ENCODE measurements at places on chromosomes 16 and 17.

GRCh38 chr16:88374736-88375135 is 8.0 kb upstream of the ZNF469 start:
- DNase-seq = no peak

GRCh38 chr16:56758432-56758831 is 28.5 kb downstream of the NUP93 start:
- DNase-seq = no peak

- DNase-seq = no peak
Observed at GRCh38 chr16:82506692-82507670, 119.8 kb upstream of the CDH13 start.

DNA sequence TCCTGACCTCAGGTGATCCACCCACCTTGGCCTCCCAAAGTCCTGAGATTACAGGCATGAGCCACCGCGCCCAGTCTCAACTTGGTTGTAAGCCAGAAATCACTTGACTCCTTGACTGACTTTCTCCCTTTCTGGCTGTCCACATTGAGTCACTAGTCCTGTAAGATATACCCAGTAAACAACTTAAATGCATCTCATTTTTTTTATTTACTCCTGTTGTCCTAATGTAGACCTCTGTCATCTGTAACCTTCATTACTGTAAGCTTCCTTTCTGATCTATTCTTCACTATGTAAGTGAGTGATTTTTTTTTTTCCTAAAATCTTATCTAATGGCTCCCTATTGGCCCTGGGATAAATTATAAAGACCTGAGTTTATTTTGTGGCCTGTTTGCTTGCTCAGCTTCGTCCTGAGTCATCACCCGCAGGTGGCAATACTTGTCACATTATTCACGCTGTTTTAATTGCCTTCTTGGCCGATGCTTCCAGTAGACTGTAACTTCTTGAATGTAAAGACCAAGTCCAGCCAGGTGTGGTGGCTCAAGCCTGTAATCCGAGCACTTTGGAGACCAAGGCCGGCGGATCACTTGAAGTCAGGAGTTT is 41.0 kb downstream of the PAFAH1B1 start:
- DNase-seq = no peak

- no peak for DNase-seq
Observed at GRCh38 chr16:78791011-78791410, 691.6 kb downstream of the WWOX start.

- DNase-seq = no peak
Observed at GRCh38 chr17:4425398-4425797, 8.3 kb upstream of the SPNS3 start.

- DNase-seq = no peak
Observed at GRCh38 chr17:68801335-68802247, 153.6 kb downstream of the ABCA8 start.

- no peak for DNase-seq
Observed at GRCh38 chr16:6672507-6672906, 660.1 kb upstream of the RBFOX1 start.

GRCh38 chr17:59696682-59697277 is 10.4 kb downstream of the PTRH2 start:
- no peak for DNase-seq

DNA sequence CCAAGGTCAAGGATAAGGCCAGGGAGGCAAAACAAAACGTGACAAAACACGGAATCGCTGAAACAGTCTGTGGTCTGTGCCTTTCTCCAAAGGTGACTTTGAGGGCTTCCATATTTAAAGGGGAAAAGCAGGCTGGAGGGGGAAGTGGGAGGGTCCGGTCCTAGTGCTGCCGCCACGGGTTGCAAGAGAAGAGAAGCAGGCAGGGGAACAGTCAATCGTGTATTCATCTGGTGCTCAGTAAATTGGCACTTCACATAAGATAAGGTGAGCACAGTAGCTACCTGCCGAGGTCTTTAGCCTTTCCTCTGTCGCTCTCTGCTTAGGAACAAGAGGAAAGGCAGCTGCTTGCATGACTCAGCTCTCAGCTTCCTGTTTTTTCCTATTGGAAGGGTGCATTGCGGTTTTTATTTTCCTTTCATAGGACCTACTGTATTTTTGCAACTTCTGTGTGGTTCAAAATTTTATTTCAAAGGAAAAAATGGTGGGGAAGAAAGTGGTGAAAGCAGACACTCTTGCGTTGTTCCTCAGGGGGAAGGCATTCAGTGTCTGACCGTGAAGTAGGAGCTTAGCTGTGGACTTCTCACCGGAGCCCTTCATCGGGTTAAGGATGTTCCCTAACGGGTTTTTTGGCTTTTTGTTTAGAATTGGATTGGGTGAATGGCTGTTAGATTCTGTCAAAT is 7.1 kb upstream of the LGALS3BP start:
- DNase-seq = peak; percentile 27

- DNase-seq = peak; percentile 96
Observed at GRCh38 chr16:15888072-15888976, at the start of gene CEP20. Gene CEP20 (minus strand): TSS chr16:15888603. CDS start chr16:15888585, 18 bp downstream.

GRCh38 chr17:47978324-47978723 is 7.4 kb downstream of the CDK5RAP3 start:
- DNase-seq = no peak

DNA sequence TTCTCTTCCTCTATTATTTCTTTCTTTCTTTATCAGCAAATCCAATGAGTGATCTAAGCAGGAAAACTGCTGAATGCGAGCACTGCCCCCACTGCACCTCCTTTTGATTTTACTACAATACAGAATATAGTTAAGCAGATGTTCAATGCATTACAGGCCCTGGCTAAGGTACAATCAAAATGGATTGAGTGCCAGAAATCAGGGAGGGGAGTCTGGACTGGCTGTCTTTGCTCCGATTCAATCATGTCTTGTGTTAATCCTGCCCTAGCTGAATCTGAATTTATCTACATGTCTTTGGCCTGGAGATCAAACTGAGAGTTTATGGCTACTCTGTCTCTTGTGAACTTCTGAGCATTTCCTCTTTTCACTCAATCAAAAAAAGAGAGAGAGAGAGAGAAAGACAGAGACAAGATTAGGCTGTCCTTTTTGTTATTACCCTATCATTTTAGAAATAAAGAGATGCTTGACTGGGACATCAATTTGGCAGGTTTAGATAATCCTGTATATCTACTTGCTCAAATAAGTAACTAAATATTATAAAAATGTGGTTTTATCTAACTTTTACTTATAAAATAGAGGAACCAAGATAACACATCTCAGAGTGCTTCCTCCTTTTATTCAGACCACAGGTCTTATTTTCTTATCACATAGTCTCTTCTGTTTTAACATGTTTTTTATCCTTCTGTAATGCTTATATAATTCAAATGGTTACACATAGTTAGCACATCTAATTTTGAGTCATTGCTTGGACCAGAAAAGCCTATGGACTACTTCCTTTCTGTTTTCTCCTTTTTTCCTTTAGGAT is 656.2 kb downstream of the KCNJ2 start:
- no peak for DNase-seq

DNA sequence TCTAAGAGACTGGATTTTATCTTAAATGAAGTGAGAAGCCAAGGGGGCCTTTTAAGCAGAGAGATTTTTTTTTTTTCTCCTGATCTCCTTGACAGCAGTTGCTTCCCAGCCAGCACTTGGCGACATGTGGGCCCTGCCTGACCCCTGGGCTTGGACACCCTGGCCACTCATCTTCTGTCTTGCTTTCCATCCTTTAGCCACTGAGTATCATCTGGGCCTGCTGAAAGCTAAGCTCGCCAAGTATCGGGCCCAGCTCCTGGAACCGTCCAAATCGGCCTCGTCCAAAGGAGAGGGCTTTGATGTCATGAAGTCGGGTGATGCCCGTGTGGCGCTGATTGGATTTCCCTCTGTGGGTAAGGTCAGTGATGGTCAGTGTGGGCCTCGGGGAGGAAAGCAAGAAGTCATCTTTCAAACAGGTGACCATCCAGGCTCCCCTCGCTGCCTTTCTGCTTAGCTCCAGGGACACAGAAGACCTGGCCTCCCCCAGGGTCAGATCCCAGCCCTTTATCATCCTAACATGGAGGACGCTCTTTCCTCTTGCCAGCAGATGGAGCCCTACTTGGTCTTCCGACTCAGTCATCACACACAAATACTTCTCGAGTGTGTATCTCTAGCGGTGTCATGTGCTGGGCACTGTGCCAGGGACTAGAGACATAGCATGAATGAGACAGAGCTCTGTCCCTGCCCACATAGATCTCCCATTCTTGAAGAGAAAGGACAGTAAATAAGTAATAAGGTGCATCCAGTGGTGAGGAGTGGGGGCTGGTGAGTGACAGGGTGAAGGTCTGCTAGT is 6.1 kb downstream of the DRG2 start:
- no peak for DNase-seq

DNA sequence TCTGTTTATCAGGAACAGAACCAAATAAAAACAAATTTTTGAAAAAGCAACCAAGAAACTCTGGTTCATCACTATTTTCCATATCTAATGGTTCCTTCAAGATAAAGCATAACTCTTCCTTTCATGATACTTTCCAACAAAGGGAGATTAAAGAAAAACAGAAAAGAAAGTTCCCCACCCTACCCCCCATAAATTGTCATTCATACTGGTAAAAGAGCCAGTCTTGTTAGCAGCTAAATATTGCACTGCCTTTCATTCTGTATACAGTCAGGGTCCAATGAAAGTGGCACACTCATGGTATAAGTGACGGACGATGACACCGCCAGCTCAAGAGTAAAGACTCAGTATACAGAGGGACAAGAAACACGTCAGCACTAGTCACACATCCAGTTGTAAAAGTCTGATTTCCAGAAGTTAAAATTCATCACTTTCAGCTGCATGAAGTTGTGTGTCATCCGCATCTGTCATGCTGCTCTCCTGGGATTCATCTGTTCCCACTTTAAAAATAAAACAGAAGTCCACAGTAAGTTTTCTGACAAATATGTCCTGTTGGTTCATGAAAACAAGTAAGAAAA is 68.5 kb downstream of the CDC27 start:
- peak; percentile 41 for DNase-seq

DNA sequence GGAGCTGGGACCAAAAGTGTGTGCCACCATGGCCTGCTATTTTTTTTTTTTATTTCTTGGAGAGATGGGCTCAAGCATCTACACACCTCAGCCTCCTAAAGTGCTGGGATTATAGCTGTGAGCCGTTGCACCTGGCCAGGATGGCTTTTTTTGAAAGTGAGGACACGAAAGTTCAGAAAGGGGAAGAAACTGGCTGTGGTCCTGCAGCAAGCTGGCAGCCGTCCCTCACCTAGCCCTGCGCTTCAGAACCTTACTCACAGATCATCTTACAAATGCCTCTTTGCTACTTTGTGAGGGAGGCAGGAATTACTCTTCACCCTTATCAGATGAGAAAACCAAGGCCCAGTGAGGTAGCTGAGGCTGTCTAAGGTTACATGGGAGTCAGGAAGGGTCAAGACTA is 4.5 kb upstream of the PPY start:
- DNase-seq = no peak

GRCh38 chr17:1714980-1715802 is 5.0 kb upstream of the TLCD2 start:
- peak; percentile 73 for DNase-seq

DNA sequence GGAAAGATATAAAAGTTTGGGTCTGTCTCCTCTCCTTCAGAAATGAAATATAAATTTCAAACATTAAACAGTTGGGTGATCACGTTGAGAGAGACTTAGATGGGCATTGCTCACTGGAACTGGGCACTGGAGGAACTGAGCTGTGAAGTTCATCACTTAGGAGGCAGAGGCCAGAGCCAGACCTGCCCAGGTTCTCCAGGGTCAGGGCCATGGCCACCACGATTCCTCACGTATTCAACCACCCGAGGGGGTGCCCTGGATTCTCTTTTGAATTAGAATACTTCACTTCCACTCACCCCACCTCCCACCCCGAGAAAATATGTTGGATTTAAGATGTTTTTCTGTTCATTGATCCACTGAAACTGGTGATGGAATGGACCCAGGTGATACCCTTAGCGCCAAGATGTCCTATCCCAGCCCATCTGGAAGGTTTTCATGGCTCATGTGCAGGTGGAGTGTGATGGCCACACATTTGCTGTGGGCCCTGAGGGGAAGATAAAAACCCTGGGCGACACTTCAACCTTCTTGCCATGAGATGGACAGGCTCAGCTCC is 6.1 kb downstream of the PRR29 start:
- no peak for DNase-seq

DNA sequence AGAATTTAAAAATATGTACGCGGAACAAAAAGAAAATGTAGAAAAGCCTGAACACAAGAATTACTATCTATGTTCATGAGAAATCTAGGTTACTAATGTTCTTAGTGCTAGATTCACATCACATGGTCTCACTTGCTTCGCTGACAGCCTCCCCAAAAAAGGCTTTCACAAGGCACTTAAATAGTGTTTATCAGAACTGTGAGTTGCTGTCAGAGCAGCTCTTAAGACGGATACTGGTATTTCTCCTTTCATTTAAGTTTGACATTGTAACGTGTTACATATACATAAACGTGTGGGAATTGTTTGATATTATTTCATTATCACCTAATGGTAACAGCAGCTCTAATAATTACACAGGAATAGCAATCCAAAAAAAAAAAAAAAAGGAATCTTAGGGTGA is 150.9 kb downstream of the CDH8 start:
- DNase-seq = no peak

GRCh38 chr16:20829536-20829935 is 23.2 kb downstream of the REXO5 start:
- no peak for DNase-seq

GRCh38 chr17:78665952-78666920 is 89.0 kb upstream of the DNAH17 start:
- DNase-seq = no peak

- no peak for DNase-seq
Observed at GRCh38 chr17:292531-293382, 59.9 kb downstream of the RPH3AL start.

- DNase-seq = no peak
Observed at GRCh38 chr17:68182011-68182306, 65.9 kb upstream of the AMZ2 start.

DNA sequence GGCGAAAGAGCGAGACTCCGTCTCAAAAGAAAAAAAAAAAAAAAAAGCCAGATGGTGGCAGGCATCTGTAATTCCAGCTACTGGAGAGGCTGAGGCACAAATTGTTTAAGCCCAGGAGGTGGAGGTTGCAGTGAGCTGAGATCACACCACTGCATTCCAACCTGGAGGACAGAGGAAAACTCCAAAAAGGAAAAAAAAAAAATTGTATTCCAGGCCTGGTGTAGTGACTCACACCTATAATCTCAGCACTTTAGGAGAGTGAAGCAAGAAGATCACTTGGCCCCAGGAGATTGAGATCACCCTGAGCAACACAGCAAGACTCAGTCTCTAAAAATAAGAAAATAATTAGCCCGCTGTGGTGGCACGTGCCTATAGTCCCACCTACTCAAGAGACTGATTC is 20.1 kb downstream of the HBQ1 start:
- peak; percentile 52 for DNase-seq

Data from AG09309 (cell line).